Stimulated activated CD4-positive, alpha-beta T cell treated with anti-CD3 and anti-CD28 coated beads, Interleukin-12 subunit alpha, Interleukin-12 subunit beta, amount 100 ng/mL, for 4 hours (primary cell): ENCODE measurements at places on chromosomes 1 and 21.

- DNase-seq, result no peak
These were observed 3.4 kb downstream of the PTTG1IP start for GRCh38 chr21:44869781-44870747.

- no peak for DNase-seq
These were observed 16.0 kb downstream of the DHRS3 start for GRCh38 chr1:12601700-12602658.

GRCh38 chr1:177780096-177780700 is 189.7 kb downstream of the SEC16B start:
- DNase-seq, result no peak

DNA sequence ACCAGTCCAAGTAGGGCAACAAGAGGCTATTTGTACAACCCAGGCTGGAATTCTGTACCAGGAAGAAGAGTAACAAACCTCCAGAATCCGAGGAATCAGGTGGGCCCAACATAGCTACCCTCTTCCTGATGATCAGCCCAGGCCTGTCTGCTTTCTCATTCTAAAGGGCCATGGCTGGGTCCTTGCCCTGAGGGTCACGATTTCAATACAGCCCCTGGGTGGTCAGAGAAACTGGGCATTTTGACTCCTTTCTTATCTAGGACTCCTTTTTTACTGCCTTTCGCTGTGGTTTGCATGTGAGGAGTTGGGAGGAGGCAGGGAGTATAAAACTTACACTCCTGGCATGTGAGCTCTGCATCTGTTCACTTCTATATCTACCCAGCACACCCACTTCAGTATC is 164.9 kb upstream of the COA6 start:
- no peak for DNase-seq

- DNase-seq, result no peak
These were observed 36.3 kb upstream of the RCC2 start for GRCh38 chr1:17475752-17476151.

DNA sequence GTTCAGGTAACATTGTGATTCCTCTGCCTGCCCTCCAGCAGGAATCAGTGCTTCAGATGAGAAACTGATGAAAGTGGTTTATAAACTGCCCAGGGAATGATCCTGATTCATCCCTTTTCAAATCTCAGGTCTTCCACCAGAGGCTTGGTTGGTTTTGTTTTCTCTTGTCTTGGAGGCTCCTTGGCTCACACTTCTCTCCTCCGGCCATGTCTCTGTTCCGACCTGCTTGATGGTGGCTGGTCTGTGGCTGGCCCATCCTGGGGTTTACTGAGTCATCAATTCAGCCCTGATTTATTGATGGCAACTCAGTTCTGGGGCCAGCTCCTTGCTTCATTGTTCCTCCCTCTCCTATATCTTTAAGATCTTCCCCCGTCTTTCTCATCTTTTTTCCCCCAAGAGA is 56.6 kb upstream of the SLC2A1 start:
- no peak for DNase-seq

- no peak for DNase-seq
These were observed 51.3 kb upstream of the ATP1A1 start for GRCh38 chr1:116321766-116322175.

DNA sequence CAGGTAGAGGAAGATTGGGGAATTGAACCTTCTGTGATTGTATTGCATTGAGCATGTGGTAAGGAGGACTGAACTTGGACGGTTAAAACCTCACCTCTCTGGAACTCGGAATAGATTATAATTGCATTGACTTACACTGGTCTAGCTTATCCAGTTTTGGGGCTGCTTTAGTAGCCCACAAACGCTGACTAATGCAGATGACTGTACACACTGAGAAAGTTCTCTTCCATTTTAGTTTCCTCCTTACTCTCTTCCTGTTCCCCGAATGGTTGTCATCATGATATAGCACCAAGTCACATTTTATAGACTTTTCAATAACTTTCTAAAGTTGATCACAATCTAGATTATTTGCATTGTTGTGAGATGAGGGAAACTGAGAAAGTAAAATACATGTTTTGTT is 78.2 kb downstream of the NFIA start:
- no peak for DNase-seq

DNA sequence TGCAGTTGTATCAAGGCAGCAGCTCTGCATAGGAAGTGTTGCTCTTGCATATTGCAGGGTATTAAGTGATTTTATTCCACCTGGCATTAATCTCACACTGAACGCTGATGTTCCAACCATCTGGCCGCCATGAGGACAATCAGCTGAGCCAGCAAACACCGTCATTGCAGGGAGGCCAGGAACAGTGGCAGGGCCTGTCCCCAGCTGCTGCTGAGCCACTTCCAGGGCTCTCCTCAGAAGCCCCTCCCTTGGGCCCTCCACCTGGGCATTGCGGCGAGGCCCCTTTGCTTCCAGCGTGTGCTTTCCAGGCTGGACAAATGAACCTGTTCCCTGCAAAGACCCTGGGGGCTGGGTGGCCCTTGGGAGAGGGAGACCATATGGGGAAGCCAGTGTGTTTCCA is 171.6 kb upstream of the C1orf174 start:
- DNase-seq, result no peak

DNA sequence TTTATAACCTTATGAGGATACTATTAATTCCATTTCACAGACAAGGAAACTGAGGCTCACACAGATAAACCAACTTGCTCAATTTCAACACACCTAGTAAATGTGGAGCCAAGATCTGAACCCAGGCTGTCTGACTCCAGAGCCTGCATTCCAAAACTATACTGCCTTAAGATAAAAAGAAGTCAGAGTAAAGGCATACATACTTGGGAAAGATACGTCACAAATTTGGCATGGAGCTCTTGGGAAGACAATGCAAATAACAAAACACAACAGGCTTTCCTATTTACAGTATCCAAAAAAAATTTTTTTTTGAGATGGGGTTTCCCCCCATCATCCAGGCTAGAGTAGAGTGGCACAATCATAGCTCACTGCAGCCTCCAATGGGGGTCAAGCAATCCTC is 5.9 kb downstream of the AKT3 start:
- DNase-seq, result no peak
